ENCODE measurements at places on chromosomes 1 and 21.

DNA sequence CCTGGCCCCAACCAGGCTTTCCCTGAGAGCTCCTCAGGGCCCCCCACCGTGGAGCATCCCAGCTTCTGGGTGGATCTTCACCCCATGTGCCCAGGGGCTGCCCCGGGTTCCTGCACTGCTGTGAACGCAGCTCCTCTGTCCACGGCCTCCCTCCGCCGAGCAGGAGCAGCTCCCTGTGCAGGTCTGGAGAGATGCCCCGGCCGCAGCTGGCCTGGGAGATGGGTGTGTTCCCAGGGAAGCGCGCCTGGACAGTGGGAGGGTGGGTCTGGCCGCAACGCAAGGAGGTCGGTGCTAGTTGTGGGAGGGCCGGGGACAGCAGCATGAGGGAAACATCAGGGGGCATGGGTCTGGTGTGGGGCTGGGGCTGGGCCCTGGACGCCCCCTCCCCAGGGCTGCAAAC, 71.3 kb downstream of the MORN1 start:
- DNase-seq = no peak

GRCh38 chr1:214332946-214333798, 52.2 kb downstream of the SMYD2 start:
- DNase-seq = peak; percentile 39

DNA sequence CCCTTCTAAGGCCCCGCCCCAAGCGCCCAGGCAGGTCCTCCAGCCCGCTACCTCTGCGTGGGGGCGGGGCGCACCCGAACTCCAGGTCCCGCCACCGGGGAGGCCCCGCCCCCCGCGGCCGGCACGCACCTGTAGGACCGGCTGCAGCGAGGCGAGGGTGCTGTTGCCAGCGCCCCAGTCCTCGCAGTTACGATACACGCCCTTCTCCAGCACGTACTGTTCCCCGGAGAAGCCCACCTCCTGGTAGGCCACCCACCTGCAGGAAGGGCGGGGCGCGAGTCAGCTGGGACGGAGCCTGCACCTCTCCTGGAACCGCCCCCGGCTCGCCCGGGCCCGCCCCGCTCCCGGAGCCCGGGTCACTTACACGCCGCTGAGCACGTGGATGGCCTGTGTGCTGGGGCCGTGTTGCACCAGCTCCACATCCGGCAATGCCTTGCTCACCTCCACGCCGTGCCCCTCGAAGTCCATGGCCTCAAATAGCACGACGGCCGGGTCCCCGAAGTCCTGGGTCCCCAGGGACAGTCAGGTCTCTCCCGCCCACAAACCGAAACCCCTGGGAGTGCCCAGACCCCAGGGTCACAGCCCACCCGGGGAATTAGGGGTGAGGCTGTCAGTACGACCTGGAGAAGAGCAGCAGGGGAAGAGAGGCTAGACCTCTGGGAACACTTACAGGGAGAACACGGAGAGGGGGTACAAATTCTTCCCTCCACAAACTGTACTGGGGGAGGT, 17.3 kb downstream of the CRYBG2 start:
- no peak for DNase-seq

- no peak for DNase-seq
Measured at GRCh38 chr1:52571783-52572182, 18.9 kb upstream of the TUT4 start.

DNA sequence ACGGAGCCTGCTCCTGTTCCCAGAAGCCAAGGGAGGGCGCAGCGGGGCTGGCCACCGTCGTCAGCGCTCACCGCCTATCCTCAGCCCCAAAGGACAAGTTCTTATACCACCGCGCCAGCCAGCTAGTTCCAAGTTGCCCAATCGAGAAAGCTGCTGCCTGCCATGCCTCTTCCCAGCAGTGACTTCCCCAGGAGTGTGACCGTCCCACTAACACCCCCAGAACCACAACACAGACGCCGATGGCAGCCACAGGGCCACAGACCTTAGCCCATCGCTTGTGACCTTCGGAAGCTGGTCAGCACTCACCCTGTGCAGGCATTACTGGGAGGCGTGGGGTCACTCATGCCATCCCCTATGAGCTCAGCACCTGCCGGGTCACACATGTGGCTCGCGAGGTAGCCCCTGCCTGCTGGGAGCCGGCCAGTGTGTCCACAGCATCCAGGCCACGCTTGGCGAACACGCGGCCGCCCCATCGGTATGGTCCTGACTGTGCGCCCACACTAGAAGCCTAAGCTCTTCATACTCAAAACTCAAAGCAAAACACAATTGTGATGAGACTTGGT, 20.1 kb downstream of the NADK start:
- DNase-seq = no peak

GRCh38 chr1:16988210-16988609, 7.8 kb upstream of the MFAP2 start:
- DNase-seq = no peak

- no peak for DNase-seq
Measured at GRCh38 chr21:45473496-45474322, 68.5 kb downstream of the SLC19A1 start.

- no peak for DNase-seq
Measured at GRCh38 chr1:45348609-45348965, 8.3 kb upstream of the MUTYH start.

- DNase-seq = no peak
Measured at GRCh38 chr1:92964998-92965397, 3.7 kb upstream of the DIPK1A start.

DNA sequence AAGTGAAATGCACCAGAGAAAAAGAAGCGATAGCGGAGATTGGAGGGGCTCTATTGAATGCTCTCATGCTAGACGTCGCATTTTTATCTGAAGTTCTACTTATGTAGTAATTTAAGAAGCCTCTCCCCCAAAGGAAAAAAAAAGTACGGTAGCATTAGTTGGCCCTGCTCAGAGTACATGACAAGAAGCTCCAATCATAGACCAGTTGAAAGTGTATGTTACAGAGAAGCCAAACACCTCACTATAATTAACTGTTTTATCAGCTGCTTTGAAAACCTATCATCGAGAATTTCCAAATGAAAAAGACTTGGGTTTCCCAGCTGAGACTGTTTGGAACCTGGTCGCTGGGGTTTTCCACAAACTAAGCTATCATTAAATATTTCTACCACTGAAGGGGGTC, 19.6 kb upstream of the OVAAL start:
- DNase-seq = no peak

- no peak for DNase-seq
Measured at GRCh38 chr1:67973051-67973450, 77.4 kb downstream of the DIRAS3 start.

DNA sequence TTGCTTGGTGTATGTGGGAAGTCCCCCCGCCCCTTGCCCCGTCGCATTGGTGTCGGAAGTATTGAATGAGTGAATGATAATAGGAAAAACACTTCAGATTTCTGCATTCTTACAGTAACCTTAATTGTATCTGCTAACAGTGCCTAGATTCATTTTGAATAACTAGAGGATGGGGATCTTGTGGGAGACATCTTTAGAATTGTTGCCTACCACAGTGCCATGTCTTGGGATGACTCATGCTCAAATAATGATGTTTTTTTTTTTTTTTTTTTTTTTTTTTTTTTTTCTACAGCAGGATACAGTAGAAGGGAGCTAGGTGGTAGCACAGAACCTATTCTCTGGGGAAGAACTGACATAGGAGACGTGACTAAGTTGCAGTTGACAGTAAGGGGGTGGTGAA, 237.9 kb downstream of the USP25 start:
- no peak for DNase-seq

DNA sequence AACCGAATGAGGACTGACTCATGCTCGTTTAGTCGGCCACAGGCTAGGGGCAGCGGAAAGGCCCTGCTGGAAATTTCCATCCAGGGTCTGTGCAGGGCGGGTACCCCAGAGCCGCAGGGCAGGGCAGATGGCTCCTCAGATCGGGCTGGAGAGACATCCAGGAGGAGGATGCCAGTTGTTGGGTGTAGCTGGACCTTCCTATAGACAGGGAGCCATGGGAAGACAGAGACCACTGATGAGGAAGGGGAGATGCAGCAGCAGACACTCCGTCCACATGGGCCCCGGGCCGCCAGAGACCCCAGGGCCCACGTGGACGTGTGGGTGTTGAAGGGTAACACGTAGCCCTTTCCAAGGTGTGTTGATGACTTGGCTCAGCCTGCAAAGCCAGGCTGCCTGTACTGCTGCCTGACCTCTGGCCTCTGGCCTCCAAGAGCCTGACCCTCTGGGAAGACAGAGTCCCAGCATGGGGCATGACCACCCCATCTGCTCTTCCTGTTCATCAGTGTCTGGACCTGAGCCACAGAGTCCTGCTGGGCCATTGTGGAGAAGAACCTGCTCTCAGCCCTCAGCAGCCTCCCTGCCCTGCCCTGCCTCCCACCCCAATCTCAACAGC, 4.8 kb downstream of the GNG4 start:
- no peak for DNase-seq

DNA sequence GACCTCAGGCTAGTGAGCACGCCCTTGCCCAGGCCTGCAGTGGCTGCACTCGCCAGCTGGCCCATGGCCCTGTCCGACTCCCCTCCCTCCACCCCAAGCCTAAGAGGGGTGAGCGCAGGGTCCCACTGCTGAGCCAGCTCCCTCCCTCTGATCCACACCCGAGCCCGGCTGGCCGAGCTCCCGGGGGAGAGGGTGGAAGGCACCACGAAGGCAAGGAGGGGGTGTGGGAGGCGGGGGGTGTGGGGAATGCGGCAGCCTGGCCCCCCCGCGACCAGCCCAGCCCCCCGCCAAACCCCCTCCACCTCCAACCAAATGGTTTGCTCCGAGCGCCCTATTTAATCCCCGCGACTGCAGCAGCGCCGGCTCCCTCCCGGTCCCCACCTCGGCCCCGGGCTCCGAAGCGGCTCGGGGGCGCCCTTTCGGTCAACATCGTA, at the start of gene CADM3:
TSS of gene CADM3 (plus strand) at position 362 of the 434 bp plus-strand sequence. CDS start 151 bp downstream, outside the sequence.
- no peak for DNase-seq

- no peak for DNase-seq
Measured at GRCh38 chr1:109760581-109761226, 3.0 kb downstream of the EPS8L3 start.

DNA sequence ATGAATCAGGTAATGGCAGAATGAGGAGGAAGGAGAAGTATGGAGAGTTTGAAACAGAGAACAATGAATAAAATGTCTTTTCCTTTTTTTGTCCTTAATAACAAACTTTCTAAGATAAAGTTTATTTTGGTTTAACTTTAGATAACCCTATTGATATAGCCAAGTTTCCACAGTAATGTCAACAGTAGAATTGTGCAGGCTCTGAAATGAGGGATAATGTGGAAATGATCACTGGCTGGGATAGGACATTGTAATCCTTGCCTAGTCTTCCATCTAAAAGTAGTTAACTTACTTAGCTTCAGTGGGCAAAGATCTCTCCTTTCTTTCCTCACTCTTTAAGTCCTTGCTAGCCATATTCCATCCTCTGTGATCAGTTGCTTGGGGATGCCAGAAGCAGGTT, 52.8 kb downstream of the NTMT2 start:
- DNase-seq = no peak

GRCh38 chr1:110049801-110050601, 15.6 kb downstream of the STRIP1 start:
- no peak for DNase-seq

DNA sequence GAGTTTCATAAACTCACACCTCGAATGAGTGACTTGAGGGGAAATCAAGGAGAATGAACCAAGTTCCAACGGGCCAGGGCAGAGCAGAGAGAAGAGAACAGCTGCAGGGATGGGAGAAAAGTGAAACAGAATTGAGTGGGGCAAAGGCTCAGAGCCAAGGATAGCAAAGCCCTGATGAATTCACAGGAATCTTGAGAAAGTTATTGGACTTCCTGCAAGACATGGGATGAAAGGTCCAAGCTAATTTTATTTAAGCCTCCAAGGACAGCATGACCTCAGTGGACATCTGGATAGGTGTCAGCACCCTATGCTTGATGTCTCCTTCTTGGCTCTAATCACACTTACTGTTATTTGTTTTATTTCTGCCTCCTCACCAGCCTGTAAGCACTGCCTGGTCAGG, 43.0 kb upstream of the RAVER2 start:
- no peak for DNase-seq

- peak; percentile 6 for DNase-seq
Measured at GRCh38 chr1:224273641-224274040, 56.3 kb downstream of the NVL start.

- DNase-seq = no peak
Measured at GRCh38 chr21:34282223-34282622, 81.6 kb upstream of the KCNE2 start.

- no peak for DNase-seq
Measured at GRCh38 chr1:23555986-23556634, 3.2 kb downstream of the ID3 start.

GRCh38 chr1:99279525-99279924, 15.2 kb downstream of the PLPPR4 start:
- DNase-seq = no peak

DNA sequence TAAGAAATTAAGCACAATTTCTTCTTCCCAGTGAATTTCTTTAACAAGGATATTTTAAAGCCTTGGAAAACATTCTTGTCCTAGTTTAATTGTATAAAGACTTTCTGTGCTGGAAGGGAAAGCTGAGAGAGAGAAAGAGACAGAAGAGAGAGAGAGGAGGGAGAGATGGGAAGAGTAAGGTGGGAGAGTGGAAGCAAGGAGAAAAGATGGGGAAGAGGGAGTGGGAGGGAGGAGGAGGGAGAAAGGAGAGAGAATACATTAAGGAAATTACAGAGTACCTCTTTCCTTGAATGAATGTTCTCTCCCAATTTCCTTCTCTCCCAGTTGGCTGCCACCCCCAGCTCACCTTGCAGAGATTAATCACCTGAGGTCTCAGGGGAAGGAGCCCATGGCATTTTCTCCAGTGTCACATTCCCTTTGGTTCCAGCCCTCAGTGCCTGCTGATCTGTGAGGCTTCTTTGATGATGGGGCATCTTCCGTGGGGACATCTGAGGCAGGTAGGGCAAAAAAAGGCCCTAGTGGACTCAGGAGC, 32.4 kb upstream of the KCNA10 start:
- no peak for DNase-seq

- DNase-seq = no peak
Measured at GRCh38 chr1:91611483-91611917, 110.8 kb downstream of the CDC7 start.

- DNase-seq = no peak
Measured at GRCh38 chr21:39319814-39320332, 6.4 kb upstream of the BRWD1 start.

DNA sequence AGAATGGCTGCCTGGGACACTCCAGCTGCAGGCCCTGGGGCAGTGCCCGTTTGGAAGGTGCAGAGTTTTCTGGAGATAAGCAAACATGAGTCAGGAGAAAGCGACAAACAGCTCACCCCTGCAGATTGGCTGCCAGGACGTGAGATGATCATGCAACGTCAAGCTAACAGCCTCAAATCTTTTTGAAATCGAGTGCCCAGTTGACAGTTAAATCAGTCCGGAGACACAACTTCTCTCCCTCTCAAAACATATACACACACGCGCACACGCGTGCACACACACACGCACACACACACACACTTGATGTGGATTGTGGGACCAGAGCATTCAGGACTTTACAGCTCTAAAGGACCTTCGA, 49.4 kb downstream of the TENT5C start:
- DNase-seq = no peak

GRCh38 chr1:179026813-179027669, 1.3 kb downstream of the FAM20B start:
- no peak for DNase-seq

GRCh38 chr1:17119773-17120480, 676 bp upstream of the PADI2 start:
- DNase-seq = no peak

GRCh38 chr1:223739366-223740037, 27.2 kb downstream of the CAPN2 start:
- no peak for DNase-seq

Measured in AG04450 (cell line).